Astrocyte of the hippocampus (primary cell): ENCODE measurements at places on chromosomes 2 and 18.

DNA sequence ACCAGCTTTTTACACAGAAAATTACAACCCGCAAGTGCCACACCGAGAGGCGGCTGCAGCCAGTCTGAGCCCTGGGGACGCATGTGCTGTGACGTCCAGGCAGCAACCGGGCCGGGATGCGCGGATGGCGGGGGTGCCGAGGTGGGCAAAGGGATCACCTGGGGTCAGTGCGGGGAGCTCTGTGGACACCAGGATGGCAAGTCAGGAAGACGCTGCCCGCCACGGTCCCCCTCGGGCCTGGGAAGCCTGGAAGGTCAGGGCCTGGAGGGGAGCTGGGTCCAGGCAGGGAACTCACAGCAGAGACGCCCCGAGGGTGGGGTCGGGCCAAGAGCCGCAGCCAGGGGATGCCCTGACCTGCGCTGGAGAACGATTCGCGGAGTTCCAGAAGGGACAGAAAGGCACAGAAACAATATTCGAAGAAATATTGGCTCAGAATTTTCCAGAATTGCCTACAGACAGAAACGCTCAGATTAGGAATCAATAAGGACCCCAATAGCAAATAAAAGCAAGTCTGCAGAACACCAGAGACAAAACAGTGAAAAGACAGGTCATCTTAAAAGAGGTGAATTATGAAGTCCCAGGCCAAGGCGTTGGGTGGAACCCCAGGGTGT, 11.7 kb upstream of the KIF1A start:
- no peak for DNase-seq

DNA sequence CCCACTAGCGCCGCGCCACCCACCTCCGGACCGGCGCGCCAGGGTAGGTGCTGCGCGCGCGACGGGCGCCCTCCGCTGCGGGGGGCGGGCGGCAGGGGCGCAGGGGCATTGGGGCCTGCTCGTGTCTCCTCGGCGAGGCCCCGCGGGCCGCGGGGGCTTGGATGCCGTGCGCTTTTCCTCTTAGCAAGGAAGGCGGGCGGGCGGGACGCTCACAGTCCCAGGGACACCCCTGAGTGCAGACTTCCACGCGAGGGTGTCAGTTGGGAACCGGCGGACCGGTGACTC, 748 bp downstream of the TWIST2 start:
- DNase-seq: no peak

- DNase-seq: no peak
Measured at GRCh38 chr2:8692783-8693156, 10.9 kb downstream of the ID2 start.

- no peak for DNase-seq
Measured at GRCh38 chr2:72497763-72498162, 328.1 kb downstream of the EXOC6B start.

- no peak for DNase-seq
Measured at GRCh38 chr2:172329774-172330671, 97.4 kb upstream of the ITGA6 start.

GRCh38 chr2:59167514-59167913, 926.4 kb upstream of the FANCL start:
- no peak for DNase-seq

- DNase-seq: no peak
Measured at GRCh38 chr2:212136216-212136795, 402.3 kb downstream of the ERBB4 start.

- DNase-seq: no peak
Measured at GRCh38 chr18:79690586-79691482, 11.2 kb downstream of the CTDP1 start.

DNA sequence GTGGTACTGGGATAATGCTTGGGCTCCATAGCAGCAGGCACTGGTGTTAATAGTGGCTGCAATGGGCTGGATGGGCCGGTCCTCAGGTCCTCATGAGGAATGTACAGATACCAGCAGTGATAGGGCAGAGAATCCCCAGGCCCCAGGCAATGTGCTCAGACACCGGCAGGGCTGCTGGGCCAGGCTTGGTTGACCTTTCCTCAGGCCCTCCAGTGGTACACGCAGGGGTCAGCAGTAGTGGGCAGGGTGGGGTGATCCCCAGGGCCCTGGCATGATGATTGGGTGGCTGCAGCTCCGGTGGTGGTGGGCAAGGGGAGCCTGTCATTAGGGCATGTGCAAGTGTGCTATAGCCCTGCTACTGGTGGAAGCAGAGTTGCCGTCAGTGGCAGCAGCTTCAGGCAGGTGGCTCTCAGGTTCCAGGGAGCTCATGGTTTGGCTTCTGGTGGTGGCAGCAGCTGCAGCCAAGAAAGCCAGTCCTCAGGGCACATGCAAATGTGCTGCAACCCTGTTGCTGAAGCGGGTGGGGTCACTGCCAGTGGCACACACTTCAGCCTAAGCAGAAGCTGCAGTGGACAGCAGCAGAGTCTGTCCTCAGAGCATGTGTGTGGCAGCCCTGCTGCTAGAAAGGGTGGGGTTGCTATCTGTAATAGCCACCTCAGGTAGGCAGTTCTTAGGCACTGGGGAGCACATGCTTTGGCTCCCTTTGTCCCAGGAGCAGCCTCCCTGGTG, 56.8 kb downstream of the CCNT2 start:
- DNase-seq: no peak

DNA sequence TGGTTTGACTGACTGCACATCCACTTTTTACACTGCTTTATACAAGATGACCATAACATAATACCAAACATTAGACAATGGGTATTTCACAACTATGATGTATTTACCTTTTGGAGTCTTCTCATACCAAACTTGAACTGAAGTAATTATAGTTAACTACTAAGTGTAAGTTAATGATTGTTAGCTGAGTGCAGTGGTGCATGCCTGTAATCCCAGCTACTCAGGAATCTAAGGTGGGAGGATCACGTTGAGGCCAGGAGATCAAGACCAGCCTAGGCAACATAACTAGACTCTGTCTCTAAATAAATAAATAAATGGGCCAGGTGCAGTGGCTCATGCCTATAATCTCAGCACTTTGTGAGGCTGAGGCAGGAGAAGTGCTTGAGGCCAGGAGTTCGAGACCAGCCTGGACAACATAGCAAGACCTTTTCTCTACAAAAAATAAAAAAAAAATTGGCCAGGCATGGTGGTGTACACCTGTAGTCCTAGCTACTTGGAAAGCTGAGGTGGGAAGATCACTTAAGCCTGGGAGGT, 44.9 kb upstream of the ORC2 start:
- no peak for DNase-seq

- no peak for DNase-seq
Measured at GRCh38 chr2:55087936-55088335, 37.7 kb upstream of the RTN4 start.

DNA sequence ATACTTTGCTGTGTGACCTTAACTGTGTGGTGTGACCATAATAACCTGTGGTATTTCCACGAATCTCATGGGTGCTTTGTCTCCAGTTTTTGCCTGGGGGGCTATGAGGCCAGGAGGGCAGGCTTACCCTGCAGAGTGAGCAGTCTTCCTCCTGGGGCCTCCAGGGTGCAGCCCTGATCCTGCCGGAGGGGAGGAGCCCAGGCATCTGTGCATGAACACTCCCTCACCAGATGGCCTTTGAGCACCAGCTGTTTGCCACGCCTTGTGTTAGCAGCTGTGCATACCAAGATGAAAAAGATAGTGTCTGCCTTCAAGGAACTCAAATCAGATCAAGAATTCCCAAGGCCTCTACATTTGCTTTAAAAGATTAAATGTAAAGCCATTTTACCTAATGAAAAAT, 75.0 kb upstream of the RBM44 start:
- DNase-seq: no peak
